Activated T-cell treated with anti-CD3 and anti-CD28 coated beads, Interleukin-2, amount 50 U/mL, for 48 hours (primary cell): ENCODE measurements at places on chromosomes 13 and 19.
A peak's percentile ranks its signal among the peaks of the same experiment; 100 is the strongest.

DNA sequence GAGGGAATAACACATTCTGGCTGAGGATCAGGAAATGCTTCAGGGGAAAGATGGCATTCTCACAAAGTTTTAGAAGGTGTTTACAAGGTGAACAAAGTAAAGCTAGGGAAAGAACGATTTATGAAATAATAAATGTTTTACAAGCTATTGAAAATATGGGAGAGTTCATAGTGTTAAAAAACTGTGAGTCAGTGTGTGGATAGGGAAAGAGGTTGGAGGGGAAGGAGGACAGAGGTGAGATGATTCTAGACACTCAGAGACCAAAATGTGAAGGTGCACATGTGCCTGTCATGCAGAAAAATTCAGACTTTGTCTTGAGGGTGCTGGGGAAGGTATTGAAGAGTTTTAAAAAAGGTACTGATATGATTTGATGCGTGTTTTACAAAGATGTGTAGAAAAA lies 476.1 kb downstream of the TDRD3 start:
- no peak for DNase-seq

- DNase-seq: peak; percentile 60
Measured at GRCh38 chr19:41928754-41929535, 696 bp upstream of the ERFL start.

DNA sequence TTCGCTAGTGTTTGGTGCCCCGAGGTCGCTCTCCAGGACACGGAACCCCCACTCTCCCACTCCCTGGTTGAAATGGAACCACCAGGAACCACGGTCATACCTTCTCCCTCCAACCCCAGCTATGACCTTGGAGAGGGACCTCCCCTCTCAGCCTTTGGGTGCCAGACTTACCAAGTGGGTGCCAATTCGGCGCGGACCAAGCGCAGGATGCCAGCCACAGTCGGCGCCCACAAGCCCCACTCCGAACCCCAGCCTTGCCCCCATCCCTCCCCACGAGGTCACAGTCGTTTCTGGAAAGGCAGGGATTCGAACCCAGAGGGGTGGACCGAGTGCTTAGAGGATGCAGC lies 910 bp downstream of the PDE4C start:
- no peak for DNase-seq

- DNase-seq: no peak
Measured at GRCh38 chr13:50712881-50713280, 130.6 kb downstream of the DLEU7 start.

- no peak for DNase-seq
Measured at GRCh38 chr13:91313103-91313502, 34.4 kb upstream of the MIR17HG start.

DNA sequence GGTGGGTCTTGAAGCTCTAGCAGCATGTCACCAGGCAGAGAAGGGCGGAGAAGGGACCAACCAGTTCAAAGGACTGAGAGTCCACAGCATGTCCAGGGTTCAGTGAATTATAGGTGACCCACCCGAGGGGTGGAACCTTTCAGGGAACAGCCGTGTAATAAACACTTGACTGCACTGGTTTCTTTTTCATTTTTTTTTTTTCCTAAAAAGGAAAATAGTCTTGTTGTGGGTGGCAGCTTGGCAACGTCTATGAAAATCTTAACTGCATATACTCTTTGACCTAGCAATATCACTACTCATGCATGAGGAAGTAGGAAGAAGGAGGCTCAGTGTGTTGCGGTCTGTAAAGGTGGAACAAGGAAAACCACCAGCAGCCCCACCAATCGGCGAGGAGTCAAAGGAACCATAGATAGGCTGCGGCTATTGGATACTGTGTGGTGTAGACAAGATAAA lies 13.0 kb upstream of the MYH14 start:
- no peak for DNase-seq

DNA sequence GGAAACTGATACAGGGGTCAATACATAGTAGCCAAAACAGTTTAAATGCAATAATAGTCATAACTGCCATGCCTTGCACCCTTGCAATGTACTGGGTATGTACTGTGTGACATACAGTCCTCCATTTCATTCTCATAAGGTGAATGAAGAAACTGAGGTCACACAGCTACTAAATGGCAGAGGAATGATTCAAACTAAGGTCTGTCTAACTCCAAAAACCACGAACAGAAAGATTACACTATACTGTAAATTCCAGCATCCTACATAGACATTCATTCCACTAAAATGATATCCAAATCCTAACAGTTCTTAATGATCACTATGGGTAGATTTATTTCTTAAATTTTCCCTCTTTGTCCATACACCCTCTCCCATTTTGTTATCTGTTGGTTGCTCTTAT lies 238.1 kb upstream of the SERP2 start:
- no peak for DNase-seq

GRCh38 chr13:113417836-113418721 lies 35.2 kb downstream of the ADPRHL1 start:
- no peak for DNase-seq

- no peak for DNase-seq
Measured at GRCh38 chr19:56842412-56842811, 1.9 kb upstream of the PEG3 start.

- DNase-seq: no peak
Measured at GRCh38 chr13:41059456-41060081, 1.7 kb upstream of the WBP4 start.

GRCh38 chr13:45681113-45681512 lies 21.0 kb upstream of the CBY2 start:
- DNase-seq: no peak

DNA sequence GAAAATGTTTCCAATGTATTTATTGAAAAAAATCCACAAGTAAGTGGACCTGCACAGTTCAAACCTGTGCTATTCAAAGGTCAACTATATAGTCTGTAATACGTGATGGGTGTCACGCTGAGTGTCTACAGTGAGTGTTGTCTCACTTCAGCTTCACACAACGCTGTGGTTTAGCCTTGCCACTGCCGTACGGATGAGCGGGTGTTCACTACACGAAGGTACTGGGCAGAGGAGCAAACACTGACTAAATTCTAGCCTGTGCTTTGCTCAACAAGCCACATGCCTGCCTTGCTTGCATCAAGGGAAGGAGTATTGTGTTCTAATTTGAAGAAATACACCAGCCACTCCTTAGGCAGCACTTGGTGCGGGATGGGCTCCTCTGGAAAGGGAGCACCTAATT lies 3.4 kb upstream of the FFAR3 start:
- peak; percentile 16 for DNase-seq

- DNase-seq: no peak
Measured at GRCh38 chr13:76522083-76522755, 364.0 kb downstream of the KCTD12 start.

DNA sequence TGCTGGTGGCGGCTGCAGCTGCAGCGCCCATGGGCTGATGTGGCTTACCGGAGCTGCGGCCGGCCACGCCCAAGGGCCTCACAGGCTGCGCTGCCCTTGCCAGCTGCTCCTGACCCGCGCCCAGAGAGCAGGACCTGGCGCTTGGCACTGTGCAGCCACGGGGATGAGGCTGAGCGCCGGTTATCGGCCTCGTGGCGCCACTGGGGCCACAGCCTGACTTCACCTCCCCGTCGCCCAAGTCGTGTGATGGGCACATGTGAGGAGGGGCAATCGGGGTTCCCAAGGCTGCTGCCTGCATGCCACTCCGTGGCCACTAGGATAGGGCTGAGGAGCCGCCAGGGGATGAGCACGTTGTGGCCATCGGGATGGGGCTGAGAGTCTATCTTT lies 77.2 kb upstream of the PABPC3 start:
- peak; percentile 18 for DNase-seq

DNA sequence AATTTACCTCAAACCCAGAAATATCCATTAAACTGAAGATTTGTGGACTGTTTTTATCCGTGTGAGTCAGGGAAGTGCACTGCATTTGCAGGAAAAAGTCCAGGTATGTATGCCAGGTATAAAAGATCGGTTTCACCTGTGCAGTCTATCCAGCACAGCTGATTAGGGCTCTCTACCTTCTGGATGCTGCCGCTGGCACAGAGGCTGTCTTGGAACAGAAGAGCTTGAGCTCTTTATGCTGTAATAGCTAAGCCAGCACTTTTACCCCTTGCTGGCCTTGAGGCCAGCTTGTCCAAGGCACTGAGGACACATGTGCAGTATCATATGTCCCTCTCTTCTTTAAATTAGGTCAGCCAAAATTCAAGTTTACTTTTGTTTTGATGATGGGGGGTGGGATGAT lies 851.0 kb downstream of the DIAPH3 start:
- DNase-seq: no peak

GRCh38 chr13:22108283-22108942 lies 437.5 kb downstream of the FGF9 start:
- DNase-seq: no peak
